IgD-negative memory B cell (primary cell): ENCODE measurements at places on chromosomes 12 and 14. TPM values are rescaled to one million over a fixed set of nuclear protein-coding genes. Genes with fewer than 3 reads are reported as not detected.

The INSM2 gene
- polyA plus RNA-seq, result not detected

The TGM1 gene
- not detected for polyA plus RNA-seq

The OR11H7 gene
- polyA plus RNA-seq, result not detected

The ATG101 gene
- 25.4 TPM for polyA plus RNA-seq

The TMCC3 gene
- 15.2 TPM for polyA plus RNA-seq

The EFS gene
- not detected for polyA plus RNA-seq
